ENCODE measurements at places on chromosomes 12 and 14.

DNA sequence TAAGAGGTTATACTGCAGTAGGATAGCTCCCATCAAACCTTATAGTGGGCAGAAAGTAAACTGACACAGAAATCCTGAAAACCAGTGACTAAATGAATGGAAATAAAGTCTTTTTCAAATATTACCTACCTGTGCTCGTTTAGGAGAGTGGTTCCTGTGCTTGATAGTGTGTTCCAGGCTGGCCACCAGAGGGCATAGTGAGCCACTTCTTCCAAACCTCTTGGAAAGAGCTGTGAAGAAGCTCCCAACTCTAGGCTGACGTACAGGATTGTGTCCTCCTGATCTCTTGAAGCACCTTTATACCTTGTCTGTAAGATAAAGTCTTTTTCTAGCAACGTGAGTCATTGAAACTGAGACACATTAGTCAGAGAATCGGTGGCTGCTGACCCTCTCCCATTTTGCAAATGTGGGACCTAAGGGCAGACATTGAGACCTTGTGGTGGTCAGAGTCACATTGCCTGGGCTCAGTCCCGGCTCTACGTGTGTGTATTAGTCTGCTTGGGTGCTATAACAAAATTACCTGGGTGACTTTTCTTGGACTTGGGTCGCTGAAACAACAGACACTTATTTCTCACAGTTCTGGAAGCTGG lies 17.6 kb downstream of the TDP1 start:
- no peak for DNase-seq

- no peak for DNase-seq
These were observed 116.0 kb upstream of the BTG1 start for GRCh38 chr12:92261692-92262091.

- DNase-seq, result no peak
These were observed 159.3 kb downstream of the TTC8 start for GRCh38 chr14:88983755-88984154.

DNA sequence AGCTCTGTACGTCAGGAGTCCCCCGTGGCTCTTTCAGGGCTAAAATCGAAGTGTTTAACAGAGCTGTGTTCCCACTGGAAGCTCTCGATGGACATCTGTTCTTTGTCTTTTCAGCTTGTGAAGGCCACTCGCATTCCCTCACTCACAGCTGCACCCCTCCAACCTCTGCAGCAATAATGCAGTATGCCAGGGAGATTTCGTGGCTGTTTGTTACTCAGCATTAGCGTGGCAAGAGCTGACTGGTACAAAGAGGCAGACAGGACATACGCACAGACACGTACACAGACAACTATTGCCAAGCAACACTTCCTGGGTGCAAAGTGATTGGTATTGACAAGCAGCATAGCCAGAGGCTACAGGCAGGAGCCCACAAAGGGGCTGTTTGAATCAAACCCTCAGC lies 11.8 kb upstream of the FBXO21 start:
- DNase-seq, result no peak

DNA sequence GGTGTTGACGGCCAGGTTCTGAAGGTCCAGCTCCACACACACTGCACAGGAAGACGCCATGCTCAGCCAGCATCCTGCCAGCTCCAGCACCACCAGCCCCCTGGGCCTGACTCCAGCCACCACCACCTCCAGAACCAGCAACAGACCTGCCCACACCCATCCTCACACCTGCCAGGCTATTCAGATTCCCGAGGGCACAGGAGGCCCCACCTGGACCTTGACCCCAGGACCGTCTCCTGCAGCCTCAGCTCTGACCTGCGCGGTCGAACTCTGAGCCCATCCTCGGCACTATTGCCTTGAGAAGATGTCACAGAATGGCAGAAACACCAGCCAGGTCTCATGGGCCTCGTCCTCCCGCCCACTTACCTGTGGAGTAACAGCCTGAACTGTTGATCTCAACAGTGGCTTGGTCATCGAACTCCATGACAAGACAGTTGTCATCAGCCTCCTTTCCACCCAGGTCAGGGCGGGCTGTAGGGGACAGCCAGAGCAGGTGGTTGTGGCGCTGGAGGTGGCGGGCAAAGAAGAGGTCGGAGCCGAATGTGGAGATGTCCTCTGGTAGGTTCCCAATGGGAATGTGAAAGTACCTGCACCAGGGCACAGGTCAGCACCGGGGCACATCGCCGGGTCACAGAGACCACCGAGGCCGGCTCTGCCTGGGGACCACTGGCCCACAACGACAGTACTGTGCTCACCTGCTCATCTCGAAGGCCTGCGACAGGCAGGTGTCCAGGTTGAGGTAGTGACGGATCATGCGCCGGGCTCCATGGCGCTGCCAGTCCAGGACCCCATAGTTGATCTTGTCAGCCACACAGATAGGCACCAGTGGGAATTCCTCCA lies 23.5 kb downstream of the P2RX2 start:
- DNase-seq, result no peak

DNA sequence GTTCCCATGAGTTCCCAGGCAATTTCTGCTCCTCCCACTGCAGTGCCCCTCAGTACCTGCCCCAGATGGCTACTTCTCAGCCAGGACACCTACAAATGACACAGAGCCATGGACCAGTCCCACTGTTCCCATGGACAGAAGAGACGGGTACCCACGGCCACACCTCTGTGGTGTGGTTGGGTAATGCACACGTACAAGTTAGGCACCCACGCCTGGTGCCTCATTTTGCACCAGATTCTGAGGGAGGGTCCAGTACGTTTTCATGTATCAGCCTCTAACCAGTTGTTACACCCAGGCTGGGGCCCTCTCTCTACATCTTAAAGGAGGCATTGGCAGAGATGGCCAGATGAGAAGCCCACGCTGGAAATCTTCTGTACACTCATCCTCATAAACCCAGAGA lies 114.0 kb downstream of the DICER1 start:
- no peak for DNase-seq

- no peak for DNase-seq
These were observed 288.5 kb downstream of the KSR2 start for GRCh38 chr12:117680312-117680711.

DNA sequence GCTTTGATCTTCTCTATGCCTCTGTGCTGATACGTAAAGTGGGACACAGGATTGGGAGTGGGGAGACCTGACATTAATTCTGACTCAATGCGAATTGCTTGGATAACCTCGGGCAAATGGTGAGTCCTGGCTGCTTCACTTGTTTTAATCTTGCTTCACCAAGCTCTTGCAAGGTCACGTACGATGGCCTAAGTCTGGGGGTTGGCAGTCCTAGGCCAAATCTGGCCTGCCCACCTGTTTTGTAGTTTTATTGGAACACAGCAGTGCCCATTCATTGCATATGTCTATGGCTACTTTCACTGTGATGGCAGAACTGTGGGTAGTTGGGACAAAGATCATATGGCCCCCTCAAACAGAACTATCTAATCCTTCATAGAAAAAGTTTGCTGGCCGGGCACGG lies 13.4 kb downstream of the CLSTN3 start:
- no peak for DNase-seq

GRCh38 chr14:75866970-75867369 lies 114.8 kb downstream of the TGFB3 start:
- DNase-seq, result no peak

GRCh38 chr12:21379218-21379617 lies 6.5 kb downstream of the IAPP start:
- DNase-seq, result no peak

- no peak for DNase-seq
These were observed 9.2 kb downstream of the HIF1A start for GRCh38 chr14:61704554-61704953.

- no peak for DNase-seq
These were observed 7.4 kb upstream of the ALDH1L2 start for GRCh38 chr12:105091476-105092206.

GRCh38 chr12:113875691-113876090 lies 90.4 kb downstream of the RBM19 start:
- DNase-seq, result no peak

GRCh38 chr12:272942-273341 lies 10.3 kb upstream of the SLC6A13 start:
- no peak for DNase-seq

DNA sequence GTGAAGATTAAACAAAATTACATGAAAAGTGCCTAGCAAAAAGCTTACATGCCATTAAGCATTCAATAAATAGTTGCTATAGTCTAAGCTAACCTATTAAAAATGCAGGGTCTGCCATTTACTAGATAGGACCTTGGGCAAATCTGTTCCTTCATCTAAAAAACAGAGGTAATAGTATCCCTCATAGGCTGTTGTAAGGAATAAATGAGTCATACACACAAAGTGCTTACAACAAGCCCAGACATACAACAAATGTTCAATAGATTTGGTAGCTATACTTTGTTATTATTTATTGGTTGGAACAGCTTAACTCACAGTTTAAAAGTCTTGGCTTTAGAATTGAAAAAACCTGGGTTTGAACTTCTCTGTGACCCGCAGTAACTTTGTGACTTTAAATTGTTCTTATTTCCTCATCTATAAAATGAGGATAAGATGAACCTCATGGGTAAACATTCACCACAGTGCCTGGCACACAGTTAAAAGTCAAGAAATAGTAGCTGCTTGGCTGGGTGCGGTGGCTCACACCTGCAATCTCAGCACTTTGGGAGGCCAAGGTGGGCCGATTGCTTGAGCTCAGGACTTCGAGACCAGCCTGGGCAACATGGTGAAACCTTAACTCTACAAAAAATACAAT lies 24.7 kb downstream of the HEATR5A start:
- no peak for DNase-seq

DNA sequence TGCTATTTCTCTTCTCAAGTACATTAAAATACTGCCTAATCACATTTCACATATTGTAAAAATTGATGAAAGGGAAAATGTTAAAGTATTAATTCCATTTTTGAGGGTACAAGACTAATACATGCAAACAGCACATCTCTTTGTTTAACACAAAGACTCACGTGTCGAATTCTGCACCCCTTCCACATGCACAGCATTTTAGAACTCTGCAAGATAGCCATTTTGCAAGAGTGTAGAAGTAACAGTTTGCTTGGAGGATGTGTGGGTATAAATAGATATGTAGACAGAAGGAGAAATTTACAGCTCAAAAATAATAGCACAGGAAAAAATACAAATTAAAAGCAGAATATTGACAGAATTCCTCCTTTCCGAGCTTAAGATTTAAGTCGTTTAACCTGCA lies 2.5 kb downstream of the GRIN2B start:
- DNase-seq, result no peak

DNA sequence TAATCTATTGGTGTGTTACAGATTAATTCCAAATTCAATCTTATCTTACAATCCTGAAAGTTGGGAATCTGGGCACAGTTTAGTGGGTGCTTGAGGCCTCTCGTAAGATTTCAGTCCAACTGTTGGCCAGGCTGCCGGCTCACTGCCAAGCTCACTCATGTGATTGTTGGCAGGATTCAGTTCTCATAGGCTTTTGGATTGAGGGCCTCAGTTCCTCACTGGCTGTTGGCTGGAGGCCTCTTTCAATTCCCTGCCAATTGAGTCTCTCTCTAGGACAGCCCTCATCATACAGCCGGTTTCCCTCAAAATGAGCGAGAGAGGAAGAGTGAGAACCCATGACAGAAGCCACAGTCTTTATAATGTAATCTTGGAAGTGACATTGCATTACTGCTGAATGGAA lies 123.5 kb upstream of the FBXO33 start:
- DNase-seq, result no peak

DNA sequence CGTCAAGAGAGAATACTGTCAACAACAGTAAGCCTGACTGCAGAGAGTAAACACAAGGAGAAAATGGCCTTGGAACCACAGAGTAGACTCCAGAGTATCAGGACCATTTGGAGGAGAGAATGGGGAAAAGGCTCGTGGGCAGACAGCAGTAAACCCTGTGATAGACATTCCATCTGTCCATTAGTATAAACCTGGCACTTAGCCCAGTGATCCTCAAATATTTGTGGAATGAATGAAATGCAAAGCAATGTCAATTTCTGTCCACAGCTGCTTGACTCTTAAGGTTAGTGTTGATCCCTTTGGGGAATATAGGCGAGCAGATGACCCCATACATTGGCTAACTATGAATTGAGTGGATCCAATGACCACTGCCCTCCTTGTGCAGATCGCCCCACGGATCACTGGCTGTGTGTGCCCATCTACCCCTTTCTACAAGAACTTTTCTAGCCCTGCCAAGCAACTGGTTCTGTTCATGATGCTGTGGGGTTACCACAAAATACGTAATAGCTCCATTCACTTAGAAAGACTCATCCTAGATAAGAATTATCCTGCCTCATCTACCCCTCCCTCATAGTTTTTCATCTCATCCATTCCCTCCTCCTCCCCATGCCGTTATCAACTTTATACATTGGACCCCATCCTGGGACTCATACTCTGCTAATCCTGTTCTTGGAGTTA lies 846.8 kb downstream of the NRXN3 start:
- no peak for DNase-seq

DNA sequence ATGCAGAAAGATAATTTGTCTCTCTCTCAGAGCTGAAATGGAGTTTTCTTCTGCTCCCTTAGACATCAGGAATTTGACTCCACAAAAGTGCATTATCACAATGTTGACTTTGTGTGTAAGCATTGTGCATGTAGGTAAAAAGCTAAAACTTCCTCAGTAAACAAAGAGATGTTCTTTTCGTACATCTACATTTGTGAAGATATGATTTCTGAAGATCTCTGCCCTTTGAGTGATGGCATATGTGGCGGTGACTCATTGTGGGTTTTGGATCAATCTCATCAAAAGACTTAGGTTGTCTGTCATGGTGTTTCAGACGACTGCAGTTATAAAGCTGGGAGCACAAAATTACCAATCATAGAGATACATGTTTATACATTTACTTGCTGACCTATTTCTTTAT lies 411.4 kb upstream of the LMO3 start:
- no peak for DNase-seq

GRCh38 chr12:8127138-8127537 lies 3.7 kb downstream of the CLEC4A start:
- no peak for DNase-seq

GRCh38 chr12:46240436-46240835 lies 28.4 kb downstream of the SLC38A1 start:
- DNase-seq, result no peak

GRCh38 chr12:18323159-18323558 lies 61.8 kb downstream of the PIK3C2G start:
- DNase-seq, result no peak

- no peak for DNase-seq
These were observed 107.6 kb downstream of the RFLNA start for GRCh38 chr12:124402248-124403066.

DNA sequence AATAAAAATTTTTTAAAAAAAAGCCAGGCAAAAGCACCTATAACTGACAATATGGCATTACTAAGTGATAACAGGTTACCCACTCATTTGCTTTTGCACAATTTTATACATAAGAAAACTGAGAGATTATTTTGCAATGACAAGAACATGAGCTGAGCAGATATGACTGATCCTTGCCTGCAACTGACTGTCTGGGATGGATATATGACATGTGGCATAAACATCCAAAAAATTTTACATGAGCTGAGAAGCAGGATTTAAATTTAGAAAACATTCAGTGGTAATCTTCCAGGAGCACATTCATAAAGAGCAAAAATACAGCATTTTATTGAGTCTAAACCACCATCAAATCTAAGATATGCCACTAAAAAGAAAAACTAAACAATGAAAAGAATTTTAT lies 125.3 kb upstream of the TMEM233 start:
- no peak for DNase-seq

GRCh38 chr12:114767906-114768722 lies 84.1 kb upstream of the TBX3 start:
- no peak for DNase-seq

- DNase-seq, result peak; percentile 15
These were observed 781 bp downstream of the NPAS3 start for GRCh38 chr14:32939254-32940065.

GRCh38 chr14:98393527-98393926 lies 878.5 kb downstream of the BCL11B start:
- no peak for DNase-seq
